ENCODE measurements at places on chromosomes 2 and 18.

DNA sequence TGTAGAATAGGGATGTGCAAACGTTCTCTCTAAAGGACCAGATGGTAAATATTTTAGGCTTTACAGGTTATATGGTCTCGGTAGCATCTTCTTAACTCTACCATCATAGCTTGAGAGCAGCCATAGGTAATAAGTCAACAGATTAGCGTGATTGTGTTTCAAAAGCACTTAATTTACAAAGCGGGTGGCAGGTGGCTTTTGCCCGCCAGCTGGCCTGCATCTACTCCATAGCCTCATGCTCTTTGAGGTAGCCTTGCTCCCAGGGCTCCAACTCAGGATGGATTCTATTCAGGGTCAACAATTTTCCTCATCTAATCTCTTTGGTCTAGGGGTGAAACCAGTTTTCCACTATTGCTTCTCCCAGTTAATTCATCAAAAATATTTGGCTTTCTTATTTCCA lies 5.0 kb upstream of the ATP9B start:
- no peak for DNase-seq

- no peak for DNase-seq
These were observed 7.0 kb downstream of the TRAPPC12 start for GRCh38 chr2:3386448-3386958.

- no peak for DNase-seq
These were observed 240.2 kb downstream of the ALPK2 start for GRCh38 chr18:58388736-58389135.

- DNase-seq = no peak
These were observed 98.6 kb downstream of the NOL10 start for GRCh38 chr2:10591207-10591606.
